ENCODE measurements at places on chromosomes 16 and 17.

DNA sequence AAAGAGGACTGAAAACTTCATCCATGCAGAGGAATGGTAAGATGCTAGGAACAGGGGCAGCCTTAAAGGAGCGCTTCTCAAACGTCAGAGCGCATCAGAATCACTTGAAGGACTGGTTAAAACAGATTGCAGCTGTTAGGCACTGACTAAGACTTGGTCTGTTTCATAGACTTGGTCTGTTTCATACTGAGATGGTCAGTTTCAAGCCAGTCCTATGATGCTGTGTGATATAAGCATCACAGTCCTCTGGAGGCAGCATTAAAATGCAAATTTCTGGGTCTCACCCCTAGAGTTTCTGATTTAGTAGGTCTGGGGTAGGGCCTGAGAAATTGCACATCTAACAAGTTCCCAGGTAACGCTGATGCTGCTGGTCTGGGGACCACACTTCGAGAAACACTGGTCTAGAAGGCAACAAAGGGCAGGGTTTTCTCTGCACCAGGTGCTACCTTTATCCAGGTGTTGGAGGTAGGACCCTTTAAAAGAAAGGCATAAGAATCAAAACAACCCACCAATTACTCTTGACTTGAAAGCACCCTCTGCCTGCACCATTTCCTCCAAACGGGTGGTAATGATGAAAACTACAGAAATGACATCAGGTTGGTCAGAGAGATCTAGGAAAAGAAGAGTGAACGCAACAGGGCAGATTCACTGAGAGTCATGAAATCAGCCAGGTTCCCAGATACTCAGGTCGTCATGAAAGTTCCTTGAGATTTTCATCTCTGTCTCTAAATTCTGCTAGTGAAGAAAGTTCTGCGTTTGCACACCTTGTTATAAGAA is 95.0 kb upstream of the RCVRN start:
- no peak for DNase-seq

DNA sequence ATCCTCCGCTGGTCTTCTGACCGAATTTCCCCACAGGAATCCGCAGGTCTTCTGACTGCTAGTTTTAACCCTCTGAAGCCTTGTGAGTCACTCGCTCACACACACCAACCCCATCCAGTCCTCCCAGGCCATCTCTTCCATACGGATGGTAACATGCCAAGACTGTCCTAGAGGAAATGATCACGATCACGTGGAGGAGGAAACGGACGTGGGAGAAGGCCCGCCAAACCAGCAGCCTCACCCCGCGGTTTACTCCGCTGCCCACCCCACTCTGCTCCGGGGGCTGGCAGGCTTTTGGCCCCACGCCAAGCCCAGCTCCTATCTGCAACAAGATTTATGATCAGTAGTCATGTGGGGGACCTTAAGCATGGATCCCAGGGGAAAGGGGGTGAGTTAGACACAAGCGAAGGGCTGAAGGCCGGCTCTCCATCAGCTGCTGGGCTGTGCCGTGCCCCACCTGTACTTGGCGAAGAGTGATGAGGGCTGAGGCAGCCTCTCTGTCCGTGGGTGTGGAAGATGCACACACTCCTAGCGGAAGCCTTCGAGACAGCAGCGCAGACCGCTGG is 1.5 kb upstream of the FAAP100 start:
- DNase-seq = peak; percentile 14

- DNase-seq = no peak
Observed at GRCh38 chr17:61353615-61354014, 46.0 kb upstream of the TBX2 start.

- DNase-seq = no peak
Observed at GRCh38 chr17:75010683-75011400, 1.6 kb upstream of the MRPL58 start.

DNA sequence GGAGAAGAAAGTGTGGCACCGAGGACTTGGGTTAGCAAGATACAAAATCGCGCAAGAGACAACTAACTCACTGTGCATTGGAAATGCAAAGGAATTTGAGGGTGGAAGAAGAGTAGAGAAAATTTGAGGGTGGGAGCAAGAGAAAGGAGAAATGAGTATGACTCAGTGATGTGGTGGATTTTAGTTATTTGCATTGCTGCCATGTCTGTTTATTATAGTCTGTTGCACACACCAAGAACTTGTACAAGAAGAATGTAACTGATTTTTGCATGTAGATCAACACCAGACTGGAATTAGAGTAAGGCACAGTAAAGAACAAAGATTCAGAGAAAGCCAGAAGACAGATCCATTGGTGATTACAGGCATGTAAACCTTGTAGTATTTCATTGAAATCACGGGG is 71.6 kb upstream of the SMIM36 start:
- no peak for DNase-seq

DNA sequence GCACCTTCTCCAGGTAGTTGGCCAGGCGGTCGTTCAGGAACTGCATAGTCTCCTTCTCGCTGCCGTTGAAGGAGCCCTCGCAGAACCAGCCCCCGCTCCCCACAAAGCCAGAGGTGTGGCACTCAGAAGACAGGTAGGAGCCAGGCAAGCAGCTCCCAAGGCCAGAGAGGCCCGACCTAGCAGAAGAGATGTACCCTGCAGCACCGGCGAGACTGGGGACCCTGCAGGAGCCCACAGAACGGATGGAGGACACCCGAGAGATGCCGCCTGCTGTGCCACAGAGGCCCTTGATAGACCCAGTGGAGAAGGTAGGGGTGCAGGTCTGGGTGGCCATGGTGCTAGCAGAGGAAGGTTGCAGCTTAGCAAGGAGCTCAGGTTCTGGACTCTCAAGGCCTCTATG is at the start of gene KRT36:
Gene KRT36 (minus strand): TSS at position 380 of the 400 bp plus-strand sequence. CDS start 46 bp downstream, at position 334.
- DNase-seq = no peak

- DNase-seq = no peak
Observed at GRCh38 chr16:4868026-4868425, 20.7 kb downstream of the UBN1 start.

GRCh38 chr17:81890447-81891302 is 711 bp downstream of the ALYREF start:
- no peak for DNase-seq

Measured in NCI-H187 (cell line).